ENCODE measurements at places on chromosomes 11 and 22.

- peak; percentile 33 for DNase-seq
Observed at GRCh38 chr22:35863432-35863831, 145.8 kb downstream of the APOL5 start.

GRCh38 chr11:123546515-123546914, 107.9 kb downstream of the SCN3B start:
- no peak for DNase-seq

- peak; percentile 7 for DNase-seq
Observed at GRCh38 chr11:12044799-12045198, 36.4 kb upstream of the DKK3 start.

DNA sequence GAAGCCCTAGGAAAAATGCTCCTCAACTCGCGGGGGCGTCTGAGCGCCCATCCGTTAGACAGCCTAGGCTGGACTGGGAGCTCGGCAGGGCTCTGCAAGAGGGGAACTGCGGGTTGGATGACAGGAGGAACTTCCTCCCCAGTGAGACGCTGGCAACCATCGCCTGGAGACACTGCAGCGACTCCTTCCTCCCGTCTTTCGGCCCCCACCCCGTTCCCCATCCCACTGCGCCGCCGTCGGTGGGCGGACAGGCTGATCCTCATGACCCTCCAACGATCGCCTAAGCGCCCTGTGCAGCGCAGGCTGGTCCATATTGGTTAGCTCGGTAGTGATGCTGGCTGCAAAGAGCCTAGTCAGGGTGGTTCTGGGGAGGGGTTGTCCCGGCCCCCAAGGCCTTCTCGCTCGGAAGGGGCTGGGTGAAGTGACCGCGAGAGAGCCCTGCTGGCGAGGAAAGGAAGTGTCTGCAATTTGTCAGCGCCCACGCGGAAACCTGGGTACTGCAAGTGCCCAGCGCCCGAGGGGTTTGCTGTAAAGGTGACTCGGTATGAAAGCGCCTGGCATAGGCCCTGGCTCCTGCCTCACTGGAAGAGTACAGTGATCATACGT, 638 bp downstream of the NRGN start:
- DNase-seq = no peak

GRCh38 chr11:12189543-12190235, 79.3 kb downstream of the MICAL2 start:
- peak; percentile 81 for DNase-seq

DNA sequence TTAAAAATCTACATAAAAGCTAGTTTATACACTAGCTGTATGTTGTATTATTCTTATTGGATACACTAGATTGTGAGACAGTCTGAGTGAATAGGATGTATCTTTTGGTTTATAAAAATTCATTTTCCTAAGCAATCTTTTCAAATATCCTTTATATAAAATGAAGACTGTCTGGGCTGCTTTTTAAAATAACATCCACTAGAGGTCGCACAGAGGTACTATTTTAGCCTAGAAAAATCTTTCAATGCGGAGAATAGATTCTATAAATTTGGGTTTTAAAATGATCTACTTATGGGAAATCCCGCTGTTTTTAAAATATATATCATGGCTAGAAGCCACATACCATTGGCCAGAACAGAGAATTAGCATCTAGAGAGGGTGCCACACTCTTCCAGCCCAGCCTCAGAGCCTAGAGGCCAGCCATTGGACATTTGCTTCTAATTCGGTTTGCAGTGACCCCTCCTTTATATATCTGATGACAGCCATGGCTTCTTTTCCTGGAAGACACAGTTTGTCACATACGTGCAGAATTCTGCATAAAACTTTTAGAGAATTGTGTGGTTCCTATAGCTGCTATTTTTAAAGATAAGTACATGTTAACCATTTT, 7.3 kb downstream of the C11orf97 start:
- DNase-seq = peak; percentile 49

- no peak for DNase-seq
Observed at GRCh38 chr11:60498853-60499252, 6.3 kb downstream of the MS4A12 start.

Measured in NCI-H2171 treated with DMSO at 0.1 percent for 48 hours (cell line).